Fibroblast of mammary gland (primary cell): ENCODE measurements at places on chromosomes 2 and 18.
A peak's percentile ranks its signal among the peaks of the same experiment; 100 is the strongest.

- DNase-seq = no peak
Measured at GRCh38 chr2:194319222-194319992, 1337.6 kb upstream of the SLC39A10 start.

DNA sequence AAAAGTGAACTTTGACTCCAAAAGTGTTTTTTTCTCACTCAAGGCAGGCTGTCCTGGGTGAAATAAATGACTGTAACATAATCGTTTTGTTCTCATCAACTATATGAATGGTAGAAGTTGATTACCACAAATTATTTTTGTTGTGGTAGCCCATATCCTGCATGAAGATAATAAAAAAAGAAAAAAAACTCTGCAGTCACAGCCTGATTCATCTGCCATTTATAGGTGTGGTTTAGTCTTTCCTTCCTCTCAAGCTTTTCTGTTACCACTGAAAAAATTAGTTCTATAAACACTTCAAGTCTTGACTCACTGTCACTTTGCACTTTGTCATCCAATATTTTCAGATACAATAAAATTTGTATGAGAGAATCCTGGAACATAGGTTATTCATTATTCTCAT lies 522.0 kb downstream of the PLCL1 start:
- no peak for DNase-seq

GRCh38 chr2:238220892-238221521 lies 17.5 kb upstream of the ILKAP start:
- DNase-seq = peak; percentile 48

DNA sequence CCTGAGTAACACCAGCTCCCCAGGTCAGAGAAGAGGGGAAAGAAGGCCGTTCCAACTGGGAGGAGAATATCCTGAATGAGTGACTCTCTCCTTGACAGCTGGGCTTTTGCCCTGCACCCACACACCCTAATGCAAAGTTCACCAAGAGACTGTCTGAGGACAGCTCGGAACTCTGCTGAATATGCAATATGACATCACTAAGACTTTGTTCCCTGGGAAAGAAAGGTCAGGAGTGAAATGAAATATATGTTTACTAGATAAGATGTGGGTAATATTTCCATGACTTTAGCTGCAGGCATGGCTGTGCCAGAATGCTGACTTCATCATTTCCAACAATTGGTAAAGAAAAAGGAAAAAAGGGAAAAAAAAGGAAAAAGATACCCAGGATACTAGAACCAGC lies 488.2 kb upstream of the RAB6C start:
- no peak for DNase-seq

DNA sequence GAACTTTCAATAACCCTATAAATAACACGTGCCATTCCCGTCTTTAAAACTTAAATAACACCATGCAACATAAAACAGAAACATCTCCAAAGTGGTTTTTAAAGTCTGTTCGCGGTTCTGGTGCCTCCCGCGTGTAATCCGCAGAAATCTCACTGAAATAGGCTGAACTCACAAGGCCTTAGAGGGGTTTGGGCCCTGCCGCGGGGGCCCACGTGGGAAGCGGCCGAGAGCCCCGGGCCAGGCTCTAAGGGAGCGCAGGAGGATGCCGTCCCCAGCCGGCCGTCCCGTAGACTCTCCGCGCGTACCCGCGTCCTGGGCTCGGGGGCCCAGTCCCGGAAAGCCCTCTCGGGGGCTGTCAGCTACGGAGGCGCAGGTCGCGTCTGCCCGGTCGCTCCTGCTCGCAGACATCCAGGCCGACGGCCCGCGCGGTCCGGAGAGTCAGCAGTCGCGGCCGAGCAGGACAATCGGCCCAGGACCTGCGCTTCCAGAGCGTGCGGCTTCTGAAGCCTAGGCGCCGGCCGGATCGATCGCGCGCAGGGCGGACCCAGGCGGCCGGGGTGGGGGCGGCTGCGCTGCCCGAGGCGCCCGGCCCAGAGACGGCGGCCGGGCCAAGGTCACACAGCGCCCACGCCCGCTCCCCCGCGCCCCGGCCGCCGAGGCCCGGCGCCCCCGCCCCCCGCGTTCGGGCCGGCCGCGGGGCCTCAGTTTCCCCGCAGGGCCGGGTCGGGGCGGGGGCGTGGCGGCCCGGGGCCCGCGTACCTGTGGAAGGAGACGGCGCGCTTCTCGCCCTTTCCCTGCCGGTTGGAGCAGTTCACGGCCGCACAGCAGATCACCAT lies 558 bp downstream of the THAP4 start:
- no peak for DNase-seq

GRCh38 chr2:151862700-151863099 lies 34.5 kb upstream of the ARL5A start:
- no peak for DNase-seq

DNA sequence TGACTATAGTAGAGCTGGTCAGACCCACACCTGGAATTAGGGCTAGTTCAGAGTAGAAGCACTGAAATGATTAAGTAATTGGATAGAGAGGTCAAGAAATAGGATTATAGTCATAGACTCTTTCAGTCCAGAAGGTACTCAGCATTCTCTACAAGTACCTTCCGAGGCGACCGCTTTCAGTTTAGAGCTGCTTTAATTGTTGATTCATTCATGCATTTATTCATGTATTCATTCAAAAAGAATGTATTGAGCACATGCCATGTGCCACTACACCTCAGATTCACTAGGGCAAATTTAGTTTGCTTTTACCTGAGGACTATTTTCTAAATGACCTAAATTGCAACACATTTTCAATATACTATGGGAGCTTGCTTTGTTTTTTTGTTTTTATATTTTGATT lies 48.7 kb downstream of the CRIM1 start:
- DNase-seq = peak; percentile 21

GRCh38 chr2:39022642-39023235 lies 98.1 kb downstream of the SOS1 start:
- no peak for DNase-seq

DNA sequence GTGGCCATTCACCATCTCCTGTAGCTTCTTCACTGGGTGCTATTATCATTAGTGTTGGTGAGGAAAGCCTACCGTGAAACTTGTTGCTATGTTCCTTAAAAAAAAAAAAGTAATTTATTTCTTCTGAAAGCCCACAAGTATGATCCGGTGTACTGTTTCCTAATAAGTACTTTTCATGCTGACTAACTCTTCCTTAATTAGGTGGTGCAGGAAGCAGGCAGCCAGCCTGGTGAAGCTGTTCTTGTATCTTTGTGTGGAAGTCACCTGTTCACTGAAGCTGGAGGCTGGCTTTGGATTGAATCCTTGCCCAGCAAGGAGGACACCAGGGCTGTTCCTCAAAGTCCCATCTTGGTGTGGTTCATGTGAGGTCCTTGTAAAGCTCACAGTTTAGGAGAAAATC lies 321.7 kb upstream of the THSD7B start:
- no peak for DNase-seq

- no peak for DNase-seq
Measured at GRCh38 chr2:70615222-70615621, 61.6 kb upstream of the TGFA start.

DNA sequence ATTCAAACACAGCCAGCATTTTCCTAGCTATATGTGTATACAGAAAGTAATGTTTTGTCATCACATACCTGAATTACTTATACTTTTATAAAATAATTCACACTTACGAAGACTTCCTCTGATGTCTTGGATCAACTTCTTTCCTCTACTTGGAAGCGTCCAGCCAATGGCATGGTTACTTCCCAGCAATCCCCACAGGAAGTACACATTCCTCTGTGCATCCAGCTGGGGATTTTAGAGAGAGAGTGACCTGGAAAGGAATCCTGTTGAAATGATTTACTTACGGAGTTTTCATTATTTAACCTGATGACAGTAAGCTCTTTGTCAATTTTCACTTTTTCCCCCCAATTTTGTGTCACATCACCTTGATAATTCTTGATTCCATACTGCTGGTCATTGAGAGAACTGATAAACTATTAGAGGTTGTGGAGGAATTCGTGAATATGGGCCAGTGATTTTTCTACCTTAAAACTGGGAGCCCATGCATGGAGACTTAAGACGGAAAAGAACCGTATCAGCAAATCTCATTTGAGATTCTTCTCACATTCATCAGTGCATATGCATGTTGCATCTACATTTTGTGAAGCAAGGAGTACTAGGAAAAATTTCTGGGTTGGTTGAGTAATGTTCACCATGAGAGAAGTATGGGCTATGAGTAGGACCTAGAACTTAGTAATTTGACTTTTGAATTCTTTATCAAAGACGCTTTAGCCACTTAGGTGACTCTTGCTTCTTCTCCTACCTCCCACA lies 9.0 kb upstream of the IL18R1 start:
- no peak for DNase-seq

DNA sequence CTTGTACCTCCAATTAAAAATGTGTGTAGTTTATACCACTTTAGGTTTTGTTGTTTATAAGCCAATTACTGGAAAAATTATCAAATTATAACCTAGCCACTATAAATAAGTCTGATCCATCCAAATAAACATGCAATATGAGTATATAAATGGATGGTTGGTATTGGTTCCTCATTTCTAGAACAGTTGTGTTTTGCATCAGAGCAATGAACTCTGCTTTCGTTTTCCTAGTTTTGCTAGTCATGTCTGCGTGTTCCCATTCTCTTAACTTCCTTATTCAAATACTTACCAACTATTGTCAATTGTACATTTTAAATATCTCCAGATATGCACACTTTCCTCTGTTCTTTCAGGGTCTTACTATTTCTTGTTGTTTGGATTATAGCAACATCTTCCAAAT lies 641.7 kb downstream of the NR4A2 start:
- DNase-seq = no peak

DNA sequence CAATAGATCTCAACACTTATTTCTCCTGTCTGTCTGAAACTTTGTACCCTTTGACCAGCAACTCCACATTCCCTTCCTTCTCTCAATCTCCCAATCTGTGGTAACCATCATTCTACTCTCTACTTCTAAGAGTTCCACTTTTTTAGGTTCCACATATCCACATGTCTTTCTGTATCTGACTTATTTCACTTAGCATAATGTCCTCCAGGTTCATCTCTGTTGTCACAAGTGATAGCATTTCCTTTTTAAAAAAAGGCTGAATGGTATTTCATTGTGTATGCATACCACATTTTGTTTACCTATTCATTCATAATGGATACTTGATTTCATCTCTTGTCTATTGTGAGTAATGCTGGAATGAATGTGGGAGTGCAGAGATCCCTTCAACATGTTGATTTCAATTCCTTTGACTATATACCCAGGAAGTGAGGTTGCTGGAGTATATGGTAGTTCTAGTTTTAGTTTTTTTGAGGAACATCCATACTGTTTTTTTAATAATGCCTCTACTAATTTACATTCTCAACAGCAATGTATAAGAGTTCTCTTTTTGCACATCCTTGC lies 18.8 kb upstream of the MMADHC start:
- no peak for DNase-seq

GRCh38 chr2:240205348-240205747 lies 64.9 kb upstream of the OTOS start:
- peak; percentile 82 for DNase-seq

DNA sequence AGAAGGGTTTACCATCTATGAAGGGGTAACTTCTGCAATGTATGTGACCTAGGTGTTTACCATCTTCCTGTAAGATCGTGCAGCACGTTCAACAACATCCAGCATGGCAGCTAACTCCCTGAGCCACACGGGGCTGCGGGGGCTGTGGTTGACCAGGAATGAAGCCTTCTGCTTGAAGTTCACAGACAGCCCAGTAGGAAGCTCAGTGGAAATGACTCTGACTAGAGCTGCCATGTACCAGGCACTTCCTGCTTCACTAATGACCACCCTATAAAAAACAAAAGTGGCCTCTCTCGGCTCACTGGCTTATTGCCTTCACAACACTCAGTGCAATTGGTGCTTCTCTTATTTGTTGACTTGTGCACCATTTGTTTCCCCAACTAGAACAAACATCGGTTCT lies 99.7 kb upstream of the SMAD7 start:
- no peak for DNase-seq

- DNase-seq = peak; percentile 47
Measured at GRCh38 chr2:84481702-84482101, 22.6 kb upstream of the SUCLG1 start.

GRCh38 chr2:119397196-119397595 lies 30.4 kb downstream of the DBI start:
- no peak for DNase-seq

- DNase-seq = no peak
Measured at GRCh38 chr2:29810956-29811355, 110.4 kb downstream of the ALK start.

- no peak for DNase-seq
Measured at GRCh38 chr2:190980630-190981209, 33.3 kb downstream of the STAT1 start.

DNA sequence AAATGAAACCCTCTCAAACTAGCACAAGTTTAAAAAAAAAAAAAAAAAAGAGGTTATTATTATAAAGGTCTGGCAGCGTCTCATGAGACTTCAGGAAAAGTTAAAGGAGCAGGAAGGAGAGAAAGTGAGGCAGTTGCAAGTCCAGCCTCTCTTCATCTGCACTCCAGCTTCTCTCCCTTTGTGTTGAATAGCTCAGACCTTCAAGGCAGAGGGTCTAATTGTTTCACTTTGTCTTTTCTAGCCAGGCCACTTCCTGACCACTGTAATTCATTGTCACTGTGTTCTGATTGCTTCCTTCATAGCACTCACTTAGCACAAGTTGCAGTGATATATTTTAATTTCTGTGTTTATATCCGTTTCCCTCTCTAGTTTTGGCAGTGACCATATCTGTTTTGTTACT lies 99.9 kb downstream of the SPATS2L start:
- DNase-seq = no peak

DNA sequence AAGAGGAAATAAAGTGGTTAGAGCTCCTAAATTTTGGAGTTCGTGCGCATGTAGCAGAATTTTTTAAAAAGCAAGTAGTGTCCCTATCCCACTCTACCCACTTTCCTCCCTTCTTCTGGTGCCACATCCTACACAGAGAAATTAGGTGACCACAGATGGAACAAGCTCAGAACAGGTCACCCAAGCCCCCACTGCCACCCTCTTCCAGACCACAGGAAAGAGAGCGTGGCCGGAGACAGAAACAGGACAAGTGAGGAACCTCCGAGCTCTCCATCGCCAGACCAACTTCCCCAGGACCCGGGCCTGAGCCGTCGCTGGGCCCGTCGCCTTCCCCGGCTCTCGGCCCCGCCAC lies 433 bp downstream of the NPC1 start:
- no peak for DNase-seq

- no peak for DNase-seq
Measured at GRCh38 chr2:44107086-44107740, 61.5 kb upstream of the PPM1B start.

DNA sequence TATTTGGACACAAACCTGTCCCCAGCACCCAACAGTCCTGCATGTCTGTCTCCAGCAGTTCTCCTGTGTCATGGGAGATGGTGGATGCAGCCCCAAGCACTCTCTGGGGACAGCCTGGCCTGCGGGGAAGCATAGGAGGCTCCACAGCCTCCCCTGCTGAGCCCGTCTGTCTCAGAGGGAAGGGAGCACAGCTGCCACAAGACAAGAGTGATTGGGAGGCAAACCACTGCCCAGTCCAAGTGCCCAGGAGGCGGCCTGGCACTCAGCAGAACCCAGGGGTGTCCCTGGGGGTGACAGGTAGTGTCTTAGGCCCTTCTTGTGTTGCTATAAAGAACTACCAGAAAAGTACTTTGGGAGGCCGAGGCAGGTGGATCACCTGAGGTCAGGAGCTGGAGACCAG lies 211.2 kb upstream of the MYT1L start:
- DNase-seq = no peak
